ENCODE measurements at places on chromosomes 2 and 18.

DNA sequence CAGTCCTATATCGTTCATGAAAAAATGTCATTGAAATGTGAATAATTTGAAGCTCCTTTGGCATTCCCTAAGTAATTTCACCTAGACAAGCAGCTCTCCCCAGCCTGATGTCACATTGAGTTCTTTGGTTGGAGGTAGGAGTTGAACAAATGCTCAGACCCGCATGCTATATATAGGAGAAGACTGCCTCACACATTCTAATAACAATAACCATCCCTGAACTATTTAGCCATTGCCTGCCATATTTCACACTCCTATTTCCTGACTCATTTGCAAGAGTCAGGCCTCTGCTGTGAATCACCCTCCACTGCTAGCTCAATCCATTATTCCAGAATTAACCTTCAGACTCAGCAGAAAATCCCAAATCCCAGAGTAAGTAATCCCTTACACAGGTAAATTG, 256.6 kb upstream of the ACVR2A start:
- DNase-seq: no peak

GRCh38 chr2:68745006-68745405, 10.4 kb downstream of the ARHGAP25 start:
- DNase-seq: no peak

DNA sequence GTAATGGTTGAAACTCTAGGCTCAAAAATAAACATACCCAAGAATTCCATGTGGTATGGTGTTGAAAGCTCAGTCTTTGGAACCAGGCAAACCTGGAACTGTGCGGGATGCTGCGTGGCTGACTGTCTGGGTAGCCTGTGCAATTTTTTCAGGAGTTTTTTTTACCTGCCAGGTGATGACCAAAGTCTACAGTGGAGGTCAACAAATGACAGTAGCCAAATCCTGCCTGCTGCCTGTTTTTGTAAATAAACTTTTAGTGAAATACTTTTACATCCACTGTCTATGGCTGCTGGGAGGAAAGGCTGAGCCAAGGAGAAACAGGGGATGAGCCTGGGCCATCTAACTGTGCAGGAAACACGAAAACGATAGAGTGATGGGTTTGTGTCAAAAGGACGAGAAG, 240.6 kb downstream of the PIEZO2 start:
- no peak for DNase-seq

DNA sequence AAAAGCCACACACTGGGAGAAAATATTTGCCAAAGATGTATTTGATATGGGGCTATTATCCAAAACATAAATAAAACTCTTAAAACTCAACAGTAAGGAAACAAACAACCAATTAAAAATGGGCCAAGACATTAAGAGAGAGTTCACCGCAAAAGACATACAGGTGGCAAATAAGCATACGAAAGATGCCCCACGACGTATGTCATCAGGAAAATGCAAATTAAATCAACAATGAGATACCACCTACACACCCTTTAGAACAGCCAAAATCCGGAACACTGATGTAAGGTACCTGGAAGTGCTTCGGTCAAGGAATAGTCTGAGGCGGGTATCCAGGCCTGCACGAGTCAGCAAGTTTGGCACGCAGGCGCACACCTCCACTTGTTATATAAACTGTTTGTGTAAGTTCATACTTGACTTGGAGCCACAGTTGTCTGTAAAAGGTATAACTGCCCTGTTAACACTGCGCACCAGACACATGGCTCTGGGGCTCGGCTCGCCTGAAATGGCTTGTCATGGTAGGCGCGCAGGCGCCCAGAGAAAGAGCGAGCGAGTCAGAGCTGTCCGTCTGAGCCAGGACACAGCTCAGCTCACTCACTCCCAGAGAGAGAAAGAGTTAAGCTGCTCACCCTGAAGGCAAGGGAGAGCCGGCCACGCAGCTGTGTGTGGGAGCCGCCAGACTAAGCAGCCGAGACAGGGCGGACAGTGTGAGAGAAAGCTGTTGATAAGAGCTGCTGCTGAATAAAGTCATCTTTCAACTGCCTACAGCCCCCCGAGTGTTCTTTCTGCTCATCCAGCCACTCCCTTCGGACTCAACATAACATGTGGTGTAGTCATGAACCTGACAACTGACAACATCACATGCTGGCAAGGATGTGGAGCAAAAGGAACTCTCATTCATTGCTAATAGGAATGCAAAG, 87.3 kb downstream of the HNRNPLL start:
- DNase-seq: no peak

DNA sequence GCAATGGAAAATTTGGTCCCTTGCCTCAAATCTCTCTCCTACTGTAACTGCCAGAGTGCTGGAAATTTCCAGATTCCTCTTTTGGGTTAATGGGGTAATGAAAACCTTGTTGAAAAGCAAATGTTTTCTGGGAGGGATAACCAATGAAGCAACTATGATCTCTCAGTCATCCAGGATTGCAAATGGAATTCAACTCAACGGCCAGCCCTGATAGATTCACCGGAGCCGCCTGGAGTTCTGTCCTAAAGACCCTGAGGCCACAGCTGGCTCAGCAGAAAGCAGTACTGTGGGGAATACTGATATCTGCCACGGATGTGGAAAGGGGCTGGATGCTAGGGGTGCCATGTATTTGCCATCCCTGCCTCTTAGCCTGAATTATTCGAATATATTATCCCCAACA, 167.8 kb downstream of the NRP2 start:
- DNase-seq: no peak

DNA sequence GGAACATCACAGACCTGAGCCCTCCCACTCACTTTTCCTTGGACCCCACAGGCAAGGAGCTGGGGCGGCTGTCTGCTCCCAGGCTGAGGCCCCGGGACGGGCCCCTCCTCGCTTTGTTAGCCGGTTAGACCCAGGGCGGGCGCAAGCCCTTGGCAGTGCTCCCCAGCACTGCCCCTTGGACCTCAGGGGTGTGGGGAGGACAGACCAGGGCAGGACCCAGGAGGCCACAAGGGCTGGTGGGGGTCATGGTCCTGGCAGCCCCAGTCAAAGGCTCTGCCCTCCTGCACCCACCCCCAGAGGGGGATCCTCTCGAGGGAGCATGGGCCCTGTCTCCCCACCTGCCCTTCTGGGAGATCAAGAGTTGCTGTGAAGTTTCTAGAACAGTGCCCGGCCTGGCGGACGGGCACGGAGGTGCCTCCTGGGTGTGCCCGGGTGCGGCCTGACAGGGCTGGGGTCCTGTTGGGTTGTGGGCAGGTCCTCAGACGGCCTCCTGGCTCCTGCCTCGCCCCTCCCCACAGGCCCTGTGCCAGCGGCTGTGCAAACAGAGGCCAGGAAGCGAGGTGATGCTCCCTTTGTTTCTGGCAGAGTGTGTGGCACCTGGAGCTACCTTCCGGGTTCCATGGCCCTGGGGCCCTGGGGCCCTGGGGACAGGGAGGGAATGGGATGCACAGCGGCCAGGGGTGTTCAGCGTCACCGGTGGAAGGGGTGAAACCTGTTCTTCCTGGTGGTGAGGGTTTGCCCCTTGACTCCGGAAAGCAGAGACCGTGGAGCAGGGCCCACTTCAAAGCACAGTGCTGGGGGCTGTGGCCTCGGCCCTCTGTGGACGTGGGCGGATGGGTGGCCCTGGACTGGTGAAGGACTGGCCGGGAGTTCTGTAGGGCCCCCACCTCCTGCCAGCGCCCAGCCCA, 2.9 kb upstream of the GAL3ST2 start:
- no peak for DNase-seq

DNA sequence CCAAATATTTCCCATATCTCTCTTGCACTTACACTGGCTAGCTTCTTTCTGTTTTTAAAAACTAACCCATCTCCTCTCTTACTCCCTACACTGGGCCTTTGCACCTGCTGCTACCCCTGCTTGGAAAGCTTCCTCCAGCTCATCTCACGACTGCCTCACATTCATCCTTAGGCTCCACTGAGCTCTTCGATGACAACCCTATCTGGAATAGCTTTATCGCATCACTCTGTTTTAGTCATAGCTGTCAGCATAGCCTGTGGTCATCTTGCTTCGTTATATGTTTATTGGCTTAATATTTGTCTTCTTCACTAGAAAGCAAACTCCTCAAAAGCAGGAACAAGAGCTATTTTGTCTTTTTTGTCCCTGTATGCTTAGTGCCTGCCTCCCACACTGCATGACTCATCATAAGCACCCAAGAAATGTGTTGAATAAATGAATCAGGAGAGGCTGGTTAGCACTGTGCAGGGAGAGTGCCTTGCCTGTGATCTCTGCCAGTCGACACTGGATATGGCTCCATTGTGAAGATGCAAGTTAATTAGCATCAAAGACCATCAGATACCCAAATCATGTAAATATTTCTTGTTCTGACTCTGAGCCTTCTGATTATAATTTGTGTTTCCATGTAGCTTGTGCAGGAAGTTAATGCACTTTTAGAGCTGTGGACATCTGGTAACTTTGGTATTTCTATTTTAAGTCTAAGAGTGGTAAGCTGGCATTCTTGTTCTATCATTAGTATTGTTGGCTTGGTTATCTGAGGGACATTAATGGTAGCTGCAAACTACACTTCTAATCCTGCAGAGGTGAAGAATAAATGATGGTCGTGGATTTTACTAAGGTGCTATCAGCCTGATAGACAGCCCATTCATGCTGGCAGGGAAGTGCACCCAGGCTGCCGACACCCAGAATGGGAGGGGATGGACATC, 10.3 kb upstream of the DYTN start:
- DNase-seq: no peak

DNA sequence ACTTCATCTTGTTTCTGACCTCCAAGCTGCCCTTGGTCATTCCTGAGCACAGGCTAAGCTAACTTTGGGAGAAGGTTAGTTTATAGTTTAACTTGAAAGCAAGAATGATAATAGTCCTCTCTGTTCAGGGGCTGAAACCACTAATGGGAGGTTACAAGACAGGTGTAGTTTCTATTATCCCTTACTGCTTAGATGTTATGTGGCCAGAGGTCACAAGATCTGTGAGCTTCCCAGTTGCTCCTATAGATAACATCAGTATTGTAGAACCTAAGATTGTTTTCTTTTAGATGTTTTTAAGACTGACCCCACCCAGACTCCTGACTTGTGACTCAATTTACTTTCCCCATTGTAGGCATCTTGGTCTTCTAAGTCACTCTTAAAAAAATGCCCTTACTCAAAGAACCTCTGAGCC, 94.8 kb upstream of the LPIN2 start:
- DNase-seq: no peak

DNA sequence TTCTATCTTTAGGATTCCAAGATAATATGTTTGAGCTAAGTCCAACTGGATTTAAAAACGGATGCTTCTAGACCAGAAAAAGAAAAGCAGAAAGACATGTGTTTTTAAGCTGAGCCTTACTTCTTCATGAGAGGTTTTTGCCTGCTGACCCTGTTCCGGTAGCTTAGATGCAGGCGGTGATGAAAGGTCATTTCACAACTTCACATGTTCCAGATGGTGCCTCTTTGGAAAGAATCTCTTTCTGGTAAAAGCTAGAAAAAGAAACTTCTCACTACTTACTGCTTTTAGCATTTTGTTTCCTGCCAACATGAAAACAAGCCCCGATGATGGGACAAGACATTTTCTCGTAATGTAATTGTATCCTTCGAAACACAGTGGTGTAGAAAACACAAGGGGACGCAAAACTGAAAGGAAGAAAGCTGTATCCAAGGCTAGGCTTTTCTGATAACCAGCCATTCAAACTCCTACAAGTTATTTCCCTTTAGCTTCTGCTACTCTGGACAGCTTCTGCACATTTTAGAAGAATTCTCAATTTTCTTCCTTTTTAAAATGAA, 407.3 kb upstream of the LYPD1 start:
- DNase-seq: no peak

GRCh38 chr18:63834471-63835113, 52.9 kb upstream of the SERPINB2 start:
- no peak for DNase-seq

GRCh38 chr2:217853301-217853881, 149.4 kb downstream of the TNS1 start:
- no peak for DNase-seq

DNA sequence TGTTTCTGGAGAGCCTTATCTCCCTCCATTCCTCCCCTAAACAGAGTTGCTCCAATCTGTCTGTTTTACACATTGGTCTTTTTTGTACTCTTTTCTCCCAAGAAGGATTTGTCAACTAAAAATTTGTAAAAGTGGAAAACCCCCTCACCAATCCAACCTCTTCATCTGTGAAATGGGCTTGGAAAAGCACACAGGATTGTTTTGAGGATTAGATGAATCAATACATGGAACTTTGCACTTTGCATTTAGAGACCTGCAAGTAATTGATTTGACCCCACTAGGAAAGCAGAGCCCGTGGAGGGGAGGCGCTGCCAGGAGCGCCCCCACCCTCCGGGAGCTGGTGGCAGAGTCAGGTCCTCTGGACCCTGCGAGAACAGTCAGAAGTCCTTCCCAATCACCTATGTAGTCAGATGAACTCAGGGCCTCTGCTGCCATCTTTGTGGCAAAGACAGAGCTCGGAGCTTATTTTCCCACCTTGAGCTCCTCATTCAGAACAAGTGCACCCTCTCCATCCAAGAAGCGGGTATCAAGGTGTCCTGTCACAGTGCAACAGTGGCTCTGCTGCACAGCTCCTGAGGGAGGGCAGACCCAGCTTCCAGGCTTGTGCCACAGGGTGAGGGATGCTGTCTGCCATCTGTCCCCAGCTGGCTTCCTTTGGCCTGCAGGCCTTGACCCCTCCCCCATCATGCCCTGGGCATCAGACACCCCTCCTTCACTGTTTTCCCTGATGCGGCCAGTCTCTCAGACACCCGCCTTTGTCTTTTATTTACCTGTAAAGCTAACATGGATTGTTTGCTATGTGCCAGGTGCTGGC, 1.7 kb upstream of the TMEM185B start:
- no peak for DNase-seq

All from activated CD8-positive, alpha-beta memory T cell treated with anti-CD3 and anti-CD28 coated beads for 4 hours (primary cell).